ENCODE measurements at places on chromosomes 2 and 18.

DNA sequence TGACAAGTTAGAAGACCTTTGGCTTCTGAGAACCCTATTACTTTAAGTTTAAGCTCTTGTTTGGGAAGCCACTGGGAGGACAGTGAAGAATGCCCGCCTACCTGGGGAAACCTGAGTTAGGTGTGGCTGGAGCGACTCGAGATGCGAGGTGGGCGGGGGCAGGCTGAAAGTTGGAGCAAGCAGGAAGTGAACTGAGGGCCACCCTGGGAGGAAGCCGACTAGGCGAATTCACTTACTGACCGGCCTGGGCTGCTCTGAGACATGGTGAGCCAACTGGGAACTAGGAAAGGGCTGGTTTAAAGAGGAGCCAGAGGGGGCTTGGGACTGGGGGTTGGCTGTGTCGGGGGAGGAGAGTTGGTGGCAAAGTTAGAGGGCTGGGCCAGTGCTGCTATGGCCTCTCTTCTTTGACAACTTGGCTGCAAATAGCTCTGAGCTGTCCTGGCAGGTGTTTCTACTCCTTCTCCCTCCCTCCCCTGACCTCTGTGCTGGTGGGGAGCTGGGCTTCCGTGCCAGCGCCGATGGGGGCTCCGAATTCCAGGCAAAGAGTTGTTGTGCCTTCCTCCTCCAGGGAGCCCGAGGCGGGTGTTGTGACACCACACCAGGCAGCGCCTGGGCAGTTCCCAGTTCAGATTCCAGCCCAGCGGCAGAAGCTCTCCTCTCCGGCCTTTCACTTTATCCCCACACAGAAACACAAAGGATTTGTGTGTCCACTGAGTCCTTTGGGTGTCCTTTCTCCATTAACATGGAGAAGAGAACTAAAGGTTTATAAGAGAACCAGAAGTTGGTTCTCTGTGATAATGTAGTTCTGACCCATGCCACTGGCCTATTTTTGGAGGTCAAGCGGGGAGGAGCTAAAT is at the start of gene VAMP8:
Gene VAMP8 (plus strand): TSS at position 201 of the 857 bp plus-strand sequence. CDS start 61 bp downstream, at position 262.
- DNase-seq = no peak

- peak; percentile 71 for DNase-seq
Measured at GRCh38 chr2:158973116-158973956, 4.9 kb downstream of the TANC1 start.

DNA sequence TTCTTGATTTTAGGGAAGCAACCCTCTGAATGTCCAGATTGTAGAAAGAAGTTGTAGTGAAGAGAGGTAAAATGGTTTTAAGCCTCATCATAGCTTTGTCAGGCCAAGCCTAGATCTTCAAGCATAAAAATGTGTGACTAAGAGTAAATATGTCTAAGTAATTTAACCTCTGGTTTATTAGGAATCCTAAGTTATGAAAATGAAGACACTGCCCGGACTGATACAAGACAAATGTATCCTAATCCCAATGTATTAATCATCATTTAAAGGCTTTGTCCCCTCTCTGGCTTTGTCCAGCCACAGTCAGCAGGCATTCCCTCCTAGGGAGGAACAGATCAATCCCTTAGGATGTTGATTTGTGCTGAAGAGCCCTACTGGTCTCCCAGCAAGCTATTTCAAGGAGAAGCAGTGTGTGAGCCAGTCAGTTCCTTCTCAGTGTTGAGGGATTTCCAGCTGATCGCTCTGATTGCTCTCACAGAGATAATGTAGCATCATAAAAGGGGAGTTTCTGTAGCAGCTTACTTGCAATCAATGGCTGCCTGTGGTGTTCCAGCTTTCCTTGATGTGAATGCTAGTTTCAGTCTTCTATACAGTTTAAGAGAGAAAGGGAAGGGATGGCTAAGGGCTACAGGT is 796.1 kb downstream of the EPHA4 start:
- no peak for DNase-seq

DNA sequence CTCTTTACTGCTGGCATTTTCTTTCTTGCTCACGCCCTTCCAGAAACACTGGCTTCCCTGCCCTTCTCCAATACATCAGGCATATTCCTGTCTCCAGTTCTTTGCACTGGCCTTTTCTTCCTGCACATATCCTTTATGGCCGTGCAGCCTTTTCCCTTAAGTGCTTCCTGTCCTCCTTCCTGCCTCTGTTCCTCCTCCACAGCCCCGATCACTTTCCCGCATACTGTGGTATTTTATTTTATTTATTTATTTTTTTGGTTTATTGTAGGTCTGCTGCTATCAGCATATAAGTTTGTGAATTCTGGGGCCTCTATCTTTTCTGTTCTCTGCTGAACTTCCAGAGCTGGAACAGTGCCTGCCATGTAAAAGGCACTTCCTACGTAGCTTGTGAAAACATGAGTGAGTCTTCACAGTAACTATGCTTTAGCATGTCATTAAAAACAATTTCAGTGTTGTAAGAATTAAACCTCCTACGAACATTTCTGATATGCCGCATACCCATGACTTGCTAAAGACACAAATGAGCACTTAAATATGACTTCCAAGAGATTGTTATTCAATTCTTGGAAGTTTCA is 289.1 kb downstream of the TRIB2 start:
- DNase-seq = no peak
